Head of caudate nucleus (tissue), 42 donors: ENCODE measurements at places on chromosomes 13 and 19.
A peak's percentile ranks its signal among the peaks of the same experiment; 100 is the strongest.

GRCh38 chr19:262125-262524, 29.1 kb downstream of the PLPP2 start:
- DNase-seq: no peak

DNA sequence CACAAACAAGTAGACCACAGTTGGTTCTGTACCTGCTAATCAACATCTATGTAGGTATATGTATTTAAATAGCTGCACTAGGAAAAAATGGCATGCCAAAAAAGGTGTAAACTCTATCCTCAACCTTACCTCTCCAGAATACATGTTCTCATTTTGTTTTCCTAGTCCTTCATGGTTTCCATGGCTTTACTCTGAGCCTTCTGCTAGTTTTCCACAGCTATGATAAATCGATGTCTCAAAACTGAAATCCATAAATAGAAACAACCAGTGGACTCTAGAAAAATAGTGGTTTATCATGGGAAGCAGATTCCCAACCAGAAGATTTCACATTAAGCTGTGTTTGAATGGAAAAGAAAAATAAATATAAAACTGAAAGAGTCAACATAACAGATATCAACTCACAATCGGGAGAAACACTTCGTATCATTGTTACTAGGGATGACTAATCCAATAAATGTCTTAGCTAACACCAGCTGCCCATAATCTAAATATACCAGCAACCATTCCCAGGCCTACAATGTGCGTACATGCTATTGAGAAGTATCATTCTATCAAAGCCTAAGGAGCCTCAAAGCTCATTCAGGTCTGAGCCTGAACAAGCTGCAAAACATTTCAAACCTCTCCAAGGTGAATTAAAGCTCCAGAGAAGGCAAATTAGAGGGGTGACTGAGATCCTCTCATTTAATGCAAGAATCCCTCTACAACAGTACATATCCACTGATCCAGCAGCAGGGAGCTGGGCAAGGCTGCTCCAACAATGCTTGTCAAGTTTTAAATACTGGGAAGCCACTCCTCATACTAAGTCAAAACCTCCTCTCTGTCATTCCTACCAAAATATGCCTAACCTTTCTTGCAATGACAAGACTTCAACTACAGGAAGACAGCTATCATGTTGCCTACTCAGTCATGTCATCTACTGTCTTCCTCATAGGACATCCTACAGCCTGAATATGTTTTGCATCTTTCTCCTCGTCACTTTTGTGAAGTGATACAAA, 90.2 kb downstream of the KCTD12 start:
- peak; percentile 36 for DNase-seq

DNA sequence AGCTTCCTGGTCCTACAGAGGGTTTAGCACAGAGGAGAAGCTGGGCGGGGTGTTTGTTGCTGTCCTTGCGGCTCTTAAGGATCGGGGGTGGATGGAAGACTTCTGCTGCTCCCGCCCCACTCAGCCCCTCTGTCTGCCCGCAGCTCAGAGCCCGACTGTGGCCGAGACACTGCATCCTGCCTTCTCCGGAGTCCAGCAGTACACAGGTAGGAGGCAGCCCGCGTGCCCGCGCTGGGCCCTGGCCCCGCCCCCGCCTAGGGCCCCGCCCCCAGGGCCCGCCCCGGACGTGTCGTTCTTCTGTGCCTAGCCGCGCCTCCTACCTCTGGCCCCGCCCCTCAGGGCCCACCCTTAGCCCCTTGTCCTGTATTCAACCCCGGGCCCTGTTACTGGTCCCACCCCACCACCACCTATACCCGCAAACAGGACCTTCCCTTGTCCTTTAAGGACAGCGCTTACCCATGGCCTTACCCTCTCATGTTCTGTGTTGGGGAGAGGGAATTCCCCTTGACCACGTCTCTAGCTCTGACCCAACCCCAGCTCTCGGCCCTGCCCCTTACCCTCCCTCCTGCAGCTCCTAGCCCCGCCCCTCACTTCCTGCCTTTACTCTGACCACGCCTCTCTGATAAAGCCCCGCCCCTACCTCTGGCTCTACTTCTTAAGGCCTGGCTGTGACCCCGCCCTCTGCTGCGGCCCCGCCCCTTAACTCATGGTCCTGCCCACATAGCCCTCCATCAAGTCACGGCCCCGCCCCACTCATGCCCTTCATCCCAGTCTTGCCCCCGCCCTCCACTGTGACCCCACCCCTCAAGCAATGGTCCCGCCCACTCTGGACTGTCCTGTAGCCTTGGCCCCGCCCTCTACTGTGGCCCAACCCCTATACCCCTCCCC, 60.5 kb downstream of the CELF5 start:
- no peak for DNase-seq

- DNase-seq: no peak
Observed at GRCh38 chr13:25186187-25186586, 14.1 kb upstream of the AMER2 start.

- no peak for DNase-seq
Observed at GRCh38 chr19:14442891-14443631, 10.0 kb downstream of the PKN1 start.

GRCh38 chr19:51531349-51532315, at the start of gene SIGLEC6:
TSS of gene SIGLEC6 (minus strand) at chr19:51531670. CDS start at chr19:51531648, 22 bp downstream.
- DNase-seq: peak; percentile 49

DNA sequence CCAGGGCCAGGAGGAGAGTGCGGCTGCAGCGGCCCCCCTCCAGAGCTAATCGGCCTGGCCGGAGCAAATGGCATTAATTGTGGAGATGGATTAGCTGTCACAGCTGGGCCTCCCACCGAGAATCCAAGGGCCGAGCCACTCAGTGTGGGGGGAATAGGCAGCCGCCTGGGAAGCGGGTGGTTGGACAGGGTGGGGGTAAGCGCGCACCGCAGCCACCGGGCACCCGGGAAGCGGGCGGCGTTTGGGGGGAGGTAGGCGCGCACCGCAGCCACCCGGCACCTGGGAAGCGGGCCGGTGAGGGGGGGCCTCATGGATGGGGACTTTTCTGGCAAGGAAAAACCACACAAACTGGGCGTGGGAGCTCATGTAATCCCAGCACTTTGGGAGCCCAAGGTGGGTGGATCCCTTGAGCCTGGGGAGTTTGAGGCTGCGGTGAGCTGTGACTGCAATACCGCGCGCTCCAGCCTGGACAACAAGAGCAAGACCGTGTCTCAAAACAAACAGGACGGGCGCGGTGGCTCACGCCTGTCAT, 9.7 kb downstream of the R3HDM4 start:
- DNase-seq: no peak

- no peak for DNase-seq
Observed at GRCh38 chr13:42885325-42885724, 103.9 kb downstream of the FAM216B start.

DNA sequence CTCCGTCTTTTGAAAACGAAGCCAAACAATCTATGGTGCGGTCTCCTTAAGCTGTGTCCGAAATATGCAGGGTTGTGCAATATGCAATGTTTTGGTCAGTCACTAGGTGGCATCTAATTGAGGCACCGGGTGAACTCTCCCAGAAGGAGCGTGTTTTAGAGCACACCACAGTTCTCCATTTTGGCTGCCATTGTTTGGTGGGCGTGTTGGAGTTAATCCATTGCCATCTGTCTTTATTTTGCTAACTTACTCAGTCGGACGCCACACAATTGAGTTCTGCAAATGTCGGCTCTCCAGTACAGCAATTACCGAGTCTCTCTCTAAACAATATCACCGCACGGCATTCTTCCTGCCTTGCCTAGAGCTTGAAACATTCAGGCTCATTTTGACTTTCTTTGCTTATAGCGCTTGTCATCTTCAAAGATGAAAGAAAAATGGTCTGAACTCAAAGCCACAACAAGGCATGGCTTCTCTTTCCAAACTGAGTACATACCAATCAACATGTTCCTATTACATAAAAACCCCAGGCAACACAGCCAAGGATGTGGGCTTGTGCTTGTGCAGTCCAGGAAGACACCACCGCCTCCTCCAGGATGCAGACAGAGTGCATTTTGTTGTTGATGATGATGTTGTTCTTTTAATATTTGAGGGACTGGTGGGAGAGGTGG, 182.0 kb upstream of the SERP2 start:
- DNase-seq: peak; percentile 47

- DNase-seq: no peak
Observed at GRCh38 chr13:31982540-31982939, 49.0 kb upstream of the FRY start.

DNA sequence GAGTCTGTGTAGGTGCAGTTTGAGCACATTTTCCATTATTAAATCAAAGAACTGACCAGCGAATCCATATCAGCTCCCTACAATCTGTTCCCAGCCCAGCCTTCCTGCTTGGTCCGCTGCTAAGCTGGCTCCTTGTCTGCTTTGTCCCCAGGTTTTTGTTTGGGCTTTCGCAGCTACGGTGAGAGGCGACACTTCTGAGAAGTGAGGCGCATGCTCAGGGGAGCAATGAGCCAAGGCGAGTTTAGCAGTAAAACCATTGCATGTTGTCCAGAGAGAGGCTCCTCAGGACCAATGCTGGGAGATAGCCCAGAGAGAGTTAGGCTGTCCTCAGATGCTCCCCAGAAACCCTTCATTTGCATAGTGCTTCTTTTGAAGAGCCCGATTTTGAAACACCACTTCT, 162.0 kb downstream of the ITGBL1 start:
- no peak for DNase-seq

GRCh38 chr13:43924549-43925245, 45.0 kb downstream of the LACC1 start:
- no peak for DNase-seq

DNA sequence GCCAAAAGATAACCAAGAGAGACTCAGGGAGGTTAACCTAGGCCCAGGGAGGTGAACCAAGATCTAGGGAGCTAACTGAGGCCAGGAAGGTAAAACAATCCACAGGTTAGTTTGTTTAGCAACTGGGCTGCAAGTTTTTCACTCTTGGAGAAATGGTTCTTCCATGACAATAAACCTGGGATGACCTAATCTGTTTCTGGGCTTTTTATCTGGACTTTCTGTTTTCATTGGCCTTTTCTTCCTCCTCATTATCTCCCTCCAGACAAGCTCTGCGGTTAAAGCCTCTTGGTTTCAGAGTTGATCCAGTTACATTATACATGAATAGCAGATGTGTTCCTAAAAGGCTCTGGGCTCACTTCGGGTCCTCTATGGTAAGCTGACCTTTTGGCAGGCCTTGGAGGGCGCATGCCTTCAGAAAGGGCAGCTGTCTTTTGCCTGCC, 44.2 kb downstream of the PCDH8 start:
- DNase-seq: no peak

GRCh38 chr19:3482507-3483225, 575 bp downstream of the SMIM44 start:
- no peak for DNase-seq

DNA sequence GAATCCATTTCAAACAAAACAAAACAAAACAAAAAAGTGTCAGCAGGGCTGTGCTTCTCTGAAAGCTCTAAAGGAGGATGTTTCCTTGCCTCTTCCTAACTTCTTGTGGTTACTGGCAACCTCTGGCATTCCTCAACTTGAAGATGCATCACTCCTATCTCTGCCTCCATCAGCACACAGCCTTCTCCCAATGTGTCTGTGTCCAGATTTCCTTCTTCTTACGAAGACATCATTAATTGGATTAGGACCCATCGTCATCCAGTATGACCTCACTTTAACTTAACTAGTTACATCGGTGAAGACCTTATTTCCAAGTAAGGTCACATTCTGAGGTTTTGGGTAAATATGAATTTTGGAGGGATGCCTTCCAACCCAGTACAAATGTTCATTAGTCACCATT, 33.8 kb upstream of the GTF2F2 start:
- no peak for DNase-seq

DNA sequence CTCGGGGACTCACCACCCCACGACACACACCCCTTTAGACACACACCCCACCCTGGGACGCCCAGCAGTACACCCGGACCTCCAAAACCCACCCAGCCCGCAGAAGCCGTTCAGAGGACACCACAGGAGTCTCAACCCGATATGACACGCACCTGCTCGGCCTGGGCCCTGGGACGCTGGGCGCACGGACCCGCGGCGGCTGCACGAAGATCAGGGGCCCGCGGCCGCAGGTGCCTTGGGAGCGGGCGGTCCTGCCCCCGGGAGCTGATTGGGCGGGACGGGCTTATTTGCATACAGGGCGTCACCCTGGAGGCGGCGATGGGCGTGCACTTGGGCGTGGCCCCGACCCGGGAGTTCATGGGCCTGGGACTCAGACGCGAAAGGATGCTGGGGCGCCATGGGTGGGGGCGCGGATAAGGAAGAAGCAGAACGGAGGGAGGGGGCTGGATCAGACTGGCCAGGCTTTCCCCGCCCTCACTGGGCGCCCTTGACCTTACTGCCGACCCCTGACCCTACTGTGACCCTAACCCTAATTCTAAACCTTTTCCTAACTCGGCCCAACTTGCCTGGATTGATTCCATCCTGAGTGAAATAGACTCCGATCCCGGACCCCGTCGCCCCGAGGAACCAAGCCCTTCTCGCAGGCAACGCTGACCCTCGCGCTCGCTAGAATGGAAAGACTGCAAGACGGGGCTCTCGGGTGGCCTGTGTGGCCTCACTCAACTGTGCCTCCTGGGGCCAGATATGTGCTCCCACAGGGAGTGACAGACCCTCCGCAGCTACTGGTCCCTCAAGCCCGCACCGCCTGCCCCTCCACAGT, at the start of gene MEF2B:
Gene MEF2B, minus strand, starts transcription at position 211 of the 820 bp plus-strand sequence. CDS start 19,528 bp downstream, outside the sequence.
- DNase-seq: peak; percentile 90

GRCh38 chr13:30745906-30746686, 10.8 kb downstream of the ALOX5AP start:
- peak; percentile 25 for DNase-seq

- no peak for DNase-seq
Observed at GRCh38 chr13:103514619-103515018, 448.4 kb upstream of the SLC10A2 start.

DNA sequence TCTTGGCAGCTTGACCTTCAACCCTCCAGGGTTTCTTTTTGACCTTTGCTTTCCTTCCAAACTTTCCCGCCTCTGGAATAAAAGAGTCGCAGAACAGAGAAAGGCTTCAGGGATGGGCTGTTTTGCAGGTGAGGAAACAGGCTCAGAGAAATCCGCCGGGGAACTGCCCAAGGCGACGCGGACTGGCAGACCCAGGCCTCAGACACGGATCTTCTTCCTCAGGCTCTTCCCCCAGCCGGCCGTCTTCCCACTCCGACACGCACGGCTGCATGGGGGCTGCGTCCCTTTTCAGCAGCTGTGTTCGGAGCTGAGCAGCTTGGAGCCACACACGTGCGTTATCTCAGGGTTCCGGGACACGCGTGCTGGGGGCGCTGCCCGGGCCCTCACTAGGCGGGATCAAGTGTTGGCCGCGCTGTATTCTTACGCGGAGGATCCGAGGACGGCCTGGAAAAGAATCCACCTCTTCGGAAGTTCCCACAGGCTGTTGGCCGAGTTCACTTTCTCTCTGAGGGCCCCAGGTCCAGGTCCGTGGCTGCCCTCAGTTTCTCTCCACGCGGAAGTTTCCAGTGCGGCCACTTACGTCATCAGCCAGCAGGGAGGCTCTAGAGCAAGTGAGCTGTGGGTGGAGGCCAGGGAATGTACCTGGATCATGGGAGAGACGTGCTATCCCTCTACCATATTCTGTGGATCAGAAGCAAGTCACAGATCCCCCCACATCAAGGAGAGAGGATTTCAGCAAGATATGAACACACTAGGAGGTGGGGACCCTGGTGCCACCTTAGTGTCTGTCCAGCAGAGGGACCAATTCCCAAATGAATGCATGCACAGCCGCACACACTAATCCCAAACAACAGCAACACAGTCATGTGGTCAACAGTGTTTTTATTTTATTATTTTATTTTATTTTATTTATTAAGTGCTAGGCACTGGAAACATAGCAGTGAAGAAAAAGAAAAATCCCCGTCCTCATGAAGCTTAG, 100.4 kb downstream of the ING1 start:
- DNase-seq: no peak

- DNase-seq: no peak
Observed at GRCh38 chr19:4077007-4077374, 10.3 kb upstream of the ZBTB7A start.

- DNase-seq: no peak
Observed at GRCh38 chr13:41145136-41145908, 12.7 kb upstream of the KBTBD6 start.
